IPS DF 6.9 (cell line): ENCODE measurements at places on chromosomes 4 and X.

DNA sequence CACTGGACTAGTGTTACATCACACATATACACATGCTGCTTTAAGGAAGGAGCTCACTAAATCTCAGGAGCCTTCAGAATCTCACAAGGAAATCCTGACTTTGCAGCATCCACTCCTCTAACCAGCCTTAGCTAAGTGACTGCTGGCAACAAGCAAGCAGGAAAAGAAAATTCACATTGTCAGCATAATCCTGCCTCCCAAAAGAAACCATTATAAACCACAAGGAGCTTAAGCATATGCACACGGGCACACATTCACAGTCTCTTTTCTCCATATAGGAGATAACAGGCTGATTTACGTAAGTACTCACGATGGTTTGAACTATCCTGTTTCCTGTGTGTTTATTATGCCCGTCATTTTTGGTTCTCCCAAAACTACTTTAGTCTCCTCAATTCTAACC, 136.3 kb downstream of the TMEM144 start:
- no peaks in the 10 kb centered on the region for H3K36me3 ChIP-seq
- DNase-seq = no peak
- H3K4me1 ChIP-seq = no peaks in the 10 kb centered on the region; the same call in 1 of the 2 replicates
- no peak overlapping the region for H3K27ac ChIP-seq

GRCh38 chr4:33296876-33297455, 2576.8 kb downstream of the PCDH7 start:
- no peaks in the 10 kb centered on the region; the same call in 1 of the 2 replicates for H3K4me1 ChIP-seq
- no peak for DNase-seq
- H3K27ac ChIP-seq = no peak overlapping the region

GRCh38 chrX:7286168-7286837, 138.3 kb upstream of the PUDP start:
- H3K27me3 ChIP-seq = no peaks in the 10 kb centered on the region
- no peaks in the 10 kb centered on the region for H3K4me1 ChIP-seq
- H3K27ac ChIP-seq = no peak overlapping the region

DNA sequence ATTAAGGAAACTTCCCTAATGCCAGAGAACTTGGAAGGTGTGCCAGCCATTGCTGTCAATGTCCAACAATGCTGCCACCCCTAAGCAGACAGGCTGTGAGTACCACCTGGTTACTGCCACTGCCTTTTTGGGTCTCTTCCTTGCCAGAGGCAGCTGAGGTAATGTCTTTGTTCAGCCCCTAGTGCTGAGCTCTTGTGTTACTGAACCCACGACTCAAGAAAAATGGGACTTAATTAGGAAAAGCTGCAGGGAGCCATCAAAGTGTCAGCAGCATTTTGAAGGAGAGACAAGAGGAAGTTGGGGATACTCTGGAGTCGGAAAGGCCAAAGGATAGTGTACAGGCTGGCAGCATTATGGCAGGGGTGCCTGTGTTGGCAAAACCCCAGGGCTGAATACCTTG, 283.7 kb downstream of the AFF2 start:
- H3K36me3 ChIP-seq = no peaks in the 10 kb centered on the region
- no peak for DNase-seq
- H3K27me3 ChIP-seq = no peaks in the 10 kb centered on the region
- H3K4me1 ChIP-seq = peaks cover 3% of the 10 kb centered on the region; the same call in 1 of the 2 replicates
- H3K27ac ChIP-seq = no peak overlapping the region

GRCh38 chr4:121726642-121727268, 30.0 kb upstream of the ANXA5 start:
- no peak overlapping the region for H3K4me3 ChIP-seq
- H3K27ac ChIP-seq = no peak overlapping the region
- DNase-seq = no peak
- H3K27me3 ChIP-seq = no peaks in the 10 kb centered on the region
- H3K4me1 ChIP-seq = no peaks in the 10 kb centered on the region

DNA sequence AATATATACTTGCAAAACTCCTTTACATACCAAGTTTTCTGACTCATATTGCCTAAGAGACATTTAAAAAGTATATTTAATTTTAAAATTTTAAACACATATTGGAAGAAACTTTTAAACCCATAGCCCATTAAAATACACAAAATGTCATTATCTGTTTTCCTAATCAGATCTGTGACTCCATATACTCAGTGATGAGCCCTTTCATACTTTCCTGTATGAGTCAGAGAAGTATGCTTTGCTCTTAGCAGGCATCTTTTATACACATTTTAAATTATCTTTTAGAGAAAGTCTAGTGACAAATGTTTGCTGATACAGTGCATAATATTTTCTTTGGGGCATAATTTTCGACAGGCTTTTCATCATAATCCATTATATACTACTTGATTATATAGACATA, 26.4 kb downstream of the SPIN3 start:
- H3K36me3 ChIP-seq = no peaks in the 10 kb centered on the region
- H3K4me1 ChIP-seq = no peaks in the 10 kb centered on the region
- no peak overlapping the region for H3K4me3 ChIP-seq
- no peak for DNase-seq

DNA sequence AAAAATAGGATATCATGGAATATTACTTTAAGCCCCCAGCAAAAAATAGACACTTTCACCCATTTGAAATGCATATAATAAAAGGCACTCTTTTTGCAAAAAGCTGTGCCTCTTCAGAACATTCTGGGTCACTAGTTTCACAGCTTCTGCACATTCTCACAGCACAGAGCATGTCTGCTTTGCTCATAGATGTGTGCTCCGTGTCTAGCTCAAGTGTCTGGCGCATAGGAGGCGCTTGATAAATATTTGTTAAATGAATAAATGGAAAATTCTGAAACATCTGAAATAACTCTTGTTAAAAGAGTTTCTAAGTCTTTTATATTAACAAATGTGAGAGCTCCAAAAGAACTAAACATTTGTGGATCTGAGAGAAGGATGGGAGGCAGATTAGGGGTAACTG, 275.2 kb downstream of the PTTG2 start:
- no peak overlapping the region for H3K27ac ChIP-seq
- H3K27me3 ChIP-seq = no peaks in the 10 kb centered on the region
- no peaks in the 10 kb centered on the region for H3K36me3 ChIP-seq

GRCh38 chrX:36344301-36344700, 424.8 kb downstream of the CFAP47 start:
- no peak overlapping the region for H3K4me3 ChIP-seq
- no peaks in the 10 kb centered on the region for H3K27me3 ChIP-seq
- H3K36me3 ChIP-seq = no peaks in the 10 kb centered on the region
- no peak overlapping the region for H3K27ac ChIP-seq
- DNase-seq = no peak
- H3K4me1 ChIP-seq = no peaks in the 10 kb centered on the region

- H3K4me3 ChIP-seq = no peak overlapping the region
- no peak overlapping the region for H3K27ac ChIP-seq
- no peak for DNase-seq
- H3K4me1 ChIP-seq = no peaks in the 10 kb centered on the region
- H3K27me3 ChIP-seq = no peaks in the 10 kb centered on the region
Observed at GRCh38 chrX:31199840-31200114, 127.9 kb upstream of the FTHL17 start.

GRCh38 chr4:1192091-1192492, 19.7 kb upstream of the SPON2 start:
- DNase-seq = no peak
- H3K36me3 ChIP-seq = no peaks in the 10 kb centered on the region
- H3K4me3 ChIP-seq = no peak overlapping the region

DNA sequence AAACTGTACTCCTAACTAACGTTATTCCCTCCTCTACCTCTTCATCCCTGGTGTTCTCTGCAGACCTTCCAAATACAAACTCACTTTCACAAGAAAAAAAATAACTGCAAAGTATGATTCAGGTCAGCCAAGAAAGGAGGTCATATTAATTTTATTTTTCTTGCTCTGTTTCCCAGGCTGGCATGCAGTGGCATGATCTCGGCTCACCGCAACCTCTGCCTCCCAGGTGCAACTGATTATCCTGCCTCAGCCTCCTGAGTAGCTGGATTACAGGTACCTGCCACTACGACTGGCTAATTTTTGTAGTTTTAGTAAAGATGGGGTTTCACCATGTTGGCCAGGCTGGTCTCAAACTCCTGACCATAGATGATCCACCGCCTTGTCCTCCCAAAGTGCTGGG, 156.6 kb downstream of the CHIC2 start:
- H3K27me3 ChIP-seq = no peaks in the 10 kb centered on the region
- no peak for DNase-seq

- H3K4me1 ChIP-seq = no peaks in the 10 kb centered on the region; the same call in 1 of the 2 replicates
- no peak overlapping the region for H3K27ac ChIP-seq
- H3K4me3 ChIP-seq = no peak overlapping the region
- no peaks in the 10 kb centered on the region for H3K36me3 ChIP-seq
- no peaks in the 10 kb centered on the region for H3K27me3 ChIP-seq
Observed at GRCh38 chr4:170772429-170772828, 682.7 kb upstream of the AADAT start.

DNA sequence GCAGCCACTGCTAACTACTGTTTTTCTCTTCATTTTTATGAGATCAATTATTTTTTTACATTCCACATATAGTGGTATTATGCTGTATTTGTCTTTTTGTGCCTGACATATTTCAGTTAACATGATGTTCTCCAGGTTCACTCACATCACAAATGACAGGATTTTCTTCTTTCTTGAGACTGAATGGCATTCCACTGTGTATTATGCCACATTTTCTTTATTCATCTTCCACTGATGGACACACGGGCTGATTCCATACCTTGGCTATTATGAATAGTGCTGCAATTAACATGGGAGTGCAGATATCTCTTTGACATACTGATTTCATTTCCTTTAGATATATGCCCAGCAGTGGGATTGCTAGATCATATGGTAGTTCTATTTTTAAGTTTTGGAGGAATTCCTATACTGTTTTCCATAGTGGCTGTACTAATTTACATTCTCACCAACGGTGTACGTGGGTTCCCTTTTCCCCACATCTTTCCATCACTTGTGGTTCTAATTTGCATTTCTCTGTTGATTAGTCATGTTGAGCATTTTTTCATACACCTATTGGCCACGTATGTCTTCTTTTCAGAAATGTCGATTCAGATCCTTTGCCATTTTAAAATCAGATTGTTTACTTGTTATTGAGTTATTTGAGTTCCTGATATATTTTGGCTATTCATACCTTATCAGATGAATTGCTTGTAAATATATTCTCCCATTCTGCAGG, 14.9 kb upstream of the ZCCHC4 start:
- no peak overlapping the region for H3K27ac ChIP-seq
- H3K4me3 ChIP-seq = no peak overlapping the region
- no peaks in the 10 kb centered on the region for H3K36me3 ChIP-seq
- H3K4me1 ChIP-seq = no peaks in the 10 kb centered on the region
- H3K27me3 ChIP-seq = no peaks in the 10 kb centered on the region

DNA sequence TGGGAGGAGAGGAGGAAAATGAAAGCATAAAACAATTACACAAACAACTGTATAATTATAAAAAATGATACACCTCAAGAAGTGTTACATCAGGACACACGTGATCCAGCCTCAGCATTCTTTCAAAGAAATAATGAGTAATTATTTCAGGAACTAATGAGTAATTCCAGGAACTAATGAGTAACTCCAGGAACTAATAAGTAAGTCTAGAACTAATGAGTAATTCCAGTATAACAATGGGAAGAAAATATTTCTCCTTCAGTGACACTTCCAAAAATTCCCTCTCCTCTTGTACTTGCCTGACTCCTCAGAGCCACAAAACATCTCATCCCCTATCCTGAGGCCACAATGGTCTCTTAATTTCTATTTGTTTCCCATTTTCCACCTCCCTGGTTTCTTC, 63.5 kb upstream of the COL25A1 start:
- H3K4me1 ChIP-seq = no peaks in the 10 kb centered on the region
- H3K4me3 ChIP-seq = no peak overlapping the region
- H3K27ac ChIP-seq = no peak overlapping the region
- no peaks in the 10 kb centered on the region for H3K27me3 ChIP-seq

DNA sequence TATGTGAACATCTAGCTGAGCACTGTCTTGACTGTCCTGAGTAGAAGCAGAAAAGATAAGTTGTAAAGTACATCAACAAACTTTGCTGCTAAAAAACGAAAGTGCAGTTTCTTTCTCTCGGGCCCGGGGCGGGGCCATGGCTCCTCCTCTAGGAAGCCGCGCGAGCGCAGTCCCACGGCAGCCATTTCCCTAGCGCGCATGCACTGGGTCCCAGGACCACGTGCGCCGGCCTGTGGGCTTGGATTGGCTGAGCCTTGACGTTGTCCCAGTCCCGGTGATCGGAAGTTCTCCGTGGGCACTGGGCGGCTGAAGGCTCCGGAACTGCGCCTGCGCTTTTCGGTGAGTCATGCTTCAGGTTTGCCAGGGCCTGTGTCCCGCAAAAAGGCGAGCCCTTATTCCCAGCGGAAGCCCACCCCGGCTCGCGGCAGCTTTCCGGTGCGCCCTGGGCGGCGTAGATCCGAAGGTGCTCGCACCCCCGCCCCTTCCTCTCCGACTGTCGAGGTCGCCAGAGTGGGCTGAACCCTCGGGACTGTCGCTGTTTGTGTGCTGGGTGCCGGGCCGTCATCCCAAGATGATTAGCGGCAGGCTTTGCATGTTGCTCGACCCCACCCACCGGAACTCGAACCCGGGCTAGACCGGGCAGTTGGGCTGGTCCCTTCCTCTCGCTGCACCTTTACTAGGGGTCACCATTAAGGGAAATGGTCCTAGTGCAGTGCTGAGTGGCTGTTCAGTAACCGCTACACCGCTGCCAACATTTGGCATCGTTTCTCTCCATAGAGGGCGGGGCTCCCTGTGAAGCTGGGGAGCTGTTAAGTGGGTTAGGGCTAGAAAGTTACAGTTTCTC, at the start of gene TCEANC:
TCEANC (plus strand) TSS at position 292 of the 844 bp plus-strand sequence. CDS start 9,368 bp downstream, outside the sequence.
- H3K27me3 ChIP-seq = no peaks in the 10 kb centered on the region
- H3K4me1 ChIP-seq = no peaks in the 10 kb centered on the region
- no peaks in the 10 kb centered on the region for H3K36me3 ChIP-seq
- peak within 1 kb of the TSS; percentile 57; the same call in 1 of the 2 replicates for H3K4me3 ChIP-seq
- peak; percentile 67 for DNase-seq
- no peak within 1 kb of the TSS for H3K27ac ChIP-seq

DNA sequence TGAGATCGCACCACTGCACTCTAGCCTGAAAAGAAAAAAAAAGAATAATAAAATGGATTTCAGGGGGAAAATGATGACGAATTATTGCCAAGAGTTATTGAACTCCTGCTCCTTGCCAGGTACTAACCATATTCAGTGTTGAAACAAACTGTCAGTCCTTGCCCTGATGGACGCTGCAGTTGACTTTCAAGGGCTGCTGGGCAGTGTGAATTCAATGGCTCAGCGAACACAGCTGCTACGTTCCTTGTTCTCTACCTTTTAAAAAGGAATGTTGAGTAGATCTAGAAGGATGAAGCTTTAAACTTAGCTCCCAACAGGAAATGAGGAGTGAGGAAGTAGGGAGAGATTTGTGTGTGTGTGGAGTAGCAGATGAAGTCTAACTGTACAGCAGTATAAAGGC, 2.7 kb downstream of the LIMCH1 start:
- H3K36me3 ChIP-seq = no peaks in the 10 kb centered on the region
- no peak for DNase-seq
- no peaks in the 10 kb centered on the region; the same call in 1 of the 2 replicates for H3K4me1 ChIP-seq
- no peaks in the 10 kb centered on the region for H3K27me3 ChIP-seq
- no peak overlapping the region for H3K27ac ChIP-seq

DNA sequence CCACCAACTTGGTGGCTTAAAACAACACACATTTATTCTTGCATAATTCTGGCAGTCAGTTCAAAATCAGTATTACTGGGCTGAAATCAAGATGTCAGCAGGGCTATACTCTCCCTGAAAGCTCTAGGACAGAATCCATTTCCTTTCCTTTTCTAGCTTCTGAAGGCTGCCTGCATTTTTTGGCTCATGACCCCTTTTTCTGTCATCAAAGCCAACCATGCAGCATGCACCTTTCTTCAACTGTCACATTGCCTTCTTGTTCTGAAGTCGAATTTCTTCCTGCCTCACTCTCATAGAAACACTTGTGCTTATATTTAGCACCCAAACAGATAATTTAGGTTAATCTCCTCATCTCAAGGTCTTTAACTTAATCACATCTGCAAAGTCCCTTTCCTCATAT, 79.8 kb upstream of the PPP1R2C start:
- H3K4me1 ChIP-seq = no peaks in the 10 kb centered on the region
- H3K36me3 ChIP-seq = no peaks in the 10 kb centered on the region
- no peak overlapping the region for H3K27ac ChIP-seq
- no peaks in the 10 kb centered on the region for H3K27me3 ChIP-seq
